Stimulated activated CD8-positive, alpha-beta memory T cell treated with anti-CD3 and anti-CD28 coated beads, Interleukin-4, amount 100 ng/mL, for 4 hours (primary cell): ENCODE measurements at places on chromosomes 5 and 9.

GRCh38 chr5:107968998-107969397 lies 298.3 kb upstream of the EFNA5 start:
- DNase-seq, result no peak

GRCh38 chr5:42984307-42984706 lies 55.8 kb downstream of the ANXA2R start:
- no peak for DNase-seq

GRCh38 chr5:20683241-20683940 lies 695.4 kb upstream of the CDH18 start:
- no peak for DNase-seq

DNA sequence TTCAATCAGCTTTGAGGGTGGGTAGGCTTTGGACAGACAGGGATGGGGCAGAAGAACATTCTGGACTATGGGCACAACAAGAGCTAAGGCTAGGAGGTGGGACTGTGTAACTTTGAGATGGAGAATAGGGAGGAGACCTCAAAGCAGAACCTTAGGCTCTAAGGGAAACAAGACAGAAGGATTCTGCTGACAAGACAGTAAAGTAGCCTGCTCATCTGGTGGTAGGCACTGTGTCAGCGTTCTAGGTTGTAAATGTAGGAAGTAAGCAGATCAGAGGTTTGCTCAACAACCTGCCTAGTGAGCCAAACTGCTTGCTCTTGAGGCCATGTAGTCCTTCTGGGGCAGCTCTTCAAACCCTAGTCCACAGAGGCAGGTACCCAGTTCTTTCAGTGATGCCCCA lies 15.0 kb upstream of the IL12B start:
- no peak for DNase-seq

- DNase-seq, result no peak
Observed at GRCh38 chr9:35073279-35073612, 821 bp upstream of the VCP start.

- DNase-seq, result no peak
Observed at GRCh38 chr9:81374459-81375186, 314.7 kb downstream of the TLE1 start.

- DNase-seq, result no peak
Observed at GRCh38 chr5:177501874-177502678, 4.7 kb upstream of the PDLIM7 start.

DNA sequence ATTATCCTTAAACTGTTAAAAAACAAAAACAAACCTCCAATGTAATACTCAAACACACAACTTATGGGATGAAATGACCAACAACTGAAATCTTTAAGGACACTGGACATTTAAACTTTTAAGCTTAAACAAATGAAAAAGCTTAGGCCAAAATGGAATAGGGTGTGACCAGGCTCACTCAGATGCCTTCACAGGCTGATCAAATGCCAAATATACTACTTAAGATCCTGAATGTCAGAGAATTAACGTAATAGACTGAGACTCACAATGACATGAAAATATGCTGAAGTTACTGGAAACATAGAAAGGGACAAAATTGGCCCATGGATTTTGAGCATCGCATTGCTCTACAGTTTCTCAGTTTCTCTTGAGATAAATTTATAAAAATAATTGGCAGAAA lies 286.8 kb downstream of the ADAMTS6 start:
- DNase-seq, result no peak
